ENCODE measurements at places on chromosomes 1 and 21. TPM values are rescaled to one million over a fixed set of nuclear protein-coding genes. Genes with fewer than 3 reads are reported as not detected.

The EPHB2 gene
- total RNA-seq = 39.2 TPM

The CSF3R gene
- not detected for total RNA-seq

The HCRTR1 gene
- not detected for total RNA-seq

The GJA8 gene
- not detected for total RNA-seq
